ENCODE measurements at places on chromosomes 2 and 18. TPM values are rescaled to one million over a fixed set of nuclear protein-coding genes. Genes with fewer than 3 reads are reported as not detected.

GRCh38 chr18:33232318-33232626, 208.2 kb downstream of the CCDC178 start:
- DNase-seq: no peak

DNA sequence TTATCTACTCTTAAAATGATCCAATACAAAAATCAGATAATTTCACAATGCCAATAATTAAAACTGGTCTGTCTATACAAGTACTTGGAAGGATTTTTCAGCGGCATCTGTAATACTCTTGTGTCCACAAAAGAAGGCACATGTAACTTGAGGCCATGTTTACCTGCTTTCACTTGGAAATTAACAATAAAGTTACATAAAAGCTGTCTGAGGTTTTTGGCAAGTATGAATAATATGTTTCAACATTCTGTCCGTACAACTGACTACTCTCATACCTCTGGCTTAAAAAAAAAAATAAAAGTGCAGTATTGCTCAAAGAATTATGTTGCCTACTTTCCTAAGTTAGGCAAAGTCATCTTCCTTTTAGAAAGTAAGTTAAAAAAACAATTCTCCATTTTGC, 253.6 kb downstream of the NBAS start:
- DNase-seq: no peak

DNA sequence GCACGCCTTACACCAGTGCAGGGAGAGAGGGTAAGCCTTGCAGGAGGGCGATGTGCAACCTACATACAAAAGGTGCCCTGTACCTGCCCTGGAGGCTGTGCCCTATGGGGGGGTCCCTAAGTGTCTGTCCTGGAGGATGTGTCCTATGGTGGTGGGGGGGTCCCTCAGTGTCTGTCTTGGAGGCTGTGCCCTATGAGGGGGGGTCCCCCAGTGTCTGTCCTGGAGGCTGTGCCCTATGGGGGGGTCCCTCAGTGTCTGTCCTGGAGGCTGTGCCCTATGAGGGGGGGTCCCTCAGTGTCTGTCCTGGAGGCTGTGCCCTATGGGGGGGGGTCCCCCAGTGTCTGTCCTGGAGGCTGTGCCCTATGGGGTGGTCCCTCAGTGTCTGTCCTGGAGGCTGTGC, 216.6 kb downstream of the HDAC4 start:
- DNase-seq: no peak

DNA sequence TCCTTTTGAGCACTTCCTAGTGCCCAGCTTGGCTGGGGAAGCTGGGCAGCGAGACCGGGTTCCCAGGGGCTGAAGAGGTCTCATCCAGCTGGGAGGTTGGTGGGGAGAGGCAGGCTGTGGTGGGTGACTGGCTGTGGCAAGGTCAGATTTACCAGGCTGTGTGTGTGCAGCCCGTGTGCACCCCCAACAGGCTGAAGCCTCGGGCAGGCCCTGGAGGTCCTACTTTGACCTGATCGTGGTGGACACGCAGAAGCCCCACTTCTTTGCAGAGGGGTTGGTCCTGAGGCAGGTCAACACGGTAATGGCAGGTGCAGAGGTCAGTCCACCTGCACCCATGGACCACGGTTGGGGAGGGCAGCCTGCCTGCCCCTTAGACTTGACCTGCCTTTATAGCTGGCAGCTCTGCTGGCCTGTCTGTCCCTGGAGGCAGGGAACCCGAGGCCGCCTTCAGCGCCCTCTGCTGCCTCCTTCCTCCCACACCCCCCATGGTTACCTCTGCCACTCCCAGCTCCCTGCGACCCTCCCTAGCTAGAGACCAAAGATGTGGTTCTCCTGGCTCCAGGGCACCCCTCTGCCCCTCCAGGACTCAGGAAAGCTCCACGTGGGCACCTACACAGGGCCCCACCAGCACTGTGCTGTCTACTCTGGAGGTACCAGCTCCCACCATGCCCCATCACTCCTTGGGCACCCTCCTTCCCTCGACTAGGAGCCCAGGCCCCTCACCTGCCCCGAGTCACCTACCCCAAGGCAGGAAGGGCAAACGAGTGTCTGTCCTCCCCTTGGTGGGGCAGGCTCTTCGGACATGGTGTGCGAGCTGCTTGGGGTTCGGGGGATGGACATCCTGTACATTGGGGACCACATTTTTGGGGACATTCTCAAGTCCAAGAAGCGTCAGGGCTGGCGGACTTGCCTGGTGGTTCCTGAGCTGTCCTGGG, 4.0 kb downstream of the NT5DC4 start:
- DNase-seq: peak; percentile 41

DNA sequence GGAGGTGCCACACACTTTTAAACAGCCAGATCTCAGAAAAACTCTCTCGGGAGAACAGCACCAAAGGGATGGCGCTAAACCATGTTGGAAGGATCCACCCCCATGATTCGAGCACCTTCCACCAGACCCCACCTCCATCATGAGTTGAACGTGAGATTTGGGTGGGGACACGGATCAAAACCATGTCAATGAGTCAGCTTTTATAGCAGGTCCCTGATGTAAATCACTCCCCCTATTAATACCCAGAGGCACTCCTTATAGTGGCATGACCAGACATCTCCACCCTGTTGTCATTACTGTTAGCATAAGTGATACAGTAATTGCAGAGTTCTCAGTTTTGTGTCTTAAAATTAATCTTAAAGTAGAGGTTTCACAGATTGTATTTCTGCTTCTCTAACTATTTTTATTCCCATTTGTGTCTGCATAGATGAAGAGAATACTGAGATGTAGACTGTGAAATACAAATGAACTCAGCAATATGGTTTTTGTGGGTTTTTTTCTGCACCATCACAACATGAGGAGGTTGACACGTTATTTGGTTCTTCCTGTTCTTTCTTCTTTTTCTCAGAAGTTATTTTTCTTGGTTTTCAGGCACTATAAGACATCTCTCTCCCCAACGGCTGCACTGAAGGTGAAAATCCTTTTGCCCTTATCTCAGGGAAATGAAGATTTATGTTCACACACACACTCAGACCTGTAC, 218.2 kb downstream of the ARL4C start:
- DNase-seq: no peak

GRCh38 chr2:222730366-222730999, 59.0 kb downstream of the MOGAT1 start:
- DNase-seq: no peak

GRCh38 chr18:28256166-28256565, 79.2 kb upstream of the CDH2 start:
- no peak for DNase-seq

- DNase-seq: peak; percentile 51
These were observed 1.4 kb downstream of the RBKS start for GRCh38 chr2:27888790-27889189.

DNA sequence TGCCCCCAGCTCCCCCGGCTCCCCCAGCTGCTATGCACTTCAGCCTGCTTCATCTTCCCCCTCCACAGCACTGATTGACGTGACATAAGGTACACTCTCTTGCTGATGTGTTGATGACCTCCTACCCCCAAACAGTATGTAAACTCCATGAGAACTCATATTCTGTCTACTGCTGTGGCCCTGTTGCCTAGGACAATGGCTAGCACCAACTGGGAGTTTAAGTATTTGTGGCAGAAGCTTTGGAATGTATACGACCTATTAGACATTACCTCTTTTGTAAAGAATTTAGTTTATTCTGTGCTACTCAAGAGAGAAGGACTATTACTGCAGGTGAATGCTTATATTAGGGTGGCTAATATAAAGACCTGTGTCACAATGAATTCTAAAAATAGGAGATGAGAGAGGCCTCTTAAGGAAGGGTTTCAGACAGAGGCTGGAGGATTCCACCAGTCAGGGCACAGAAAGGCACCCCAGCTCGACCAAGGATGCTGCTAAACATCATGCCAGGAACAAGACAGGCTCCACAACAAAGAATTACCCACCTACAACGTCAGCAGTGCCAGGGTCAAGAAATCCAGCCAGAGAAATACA, 60.6 kb downstream of the CABYR start:
- DNase-seq: no peak

DNA sequence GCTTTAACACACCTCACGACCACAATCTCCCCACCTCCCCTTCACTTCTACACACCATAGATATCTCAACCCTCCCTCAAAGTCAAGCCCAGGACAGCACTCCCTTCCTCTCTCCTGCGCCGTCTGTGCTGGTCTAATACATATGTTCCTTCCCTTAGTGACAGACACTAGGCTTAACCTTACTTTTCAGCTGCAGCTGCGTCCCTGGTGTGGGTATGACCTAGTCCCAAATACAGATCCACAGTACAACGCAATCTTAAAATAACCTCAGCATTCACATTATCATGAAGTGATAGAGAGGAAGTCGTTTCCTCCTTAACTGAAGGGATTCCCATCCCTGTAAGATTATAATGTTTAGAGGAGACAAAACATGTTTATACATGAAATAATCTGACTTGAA, 192.7 kb upstream of the TANK start:
- no peak for DNase-seq

DNA sequence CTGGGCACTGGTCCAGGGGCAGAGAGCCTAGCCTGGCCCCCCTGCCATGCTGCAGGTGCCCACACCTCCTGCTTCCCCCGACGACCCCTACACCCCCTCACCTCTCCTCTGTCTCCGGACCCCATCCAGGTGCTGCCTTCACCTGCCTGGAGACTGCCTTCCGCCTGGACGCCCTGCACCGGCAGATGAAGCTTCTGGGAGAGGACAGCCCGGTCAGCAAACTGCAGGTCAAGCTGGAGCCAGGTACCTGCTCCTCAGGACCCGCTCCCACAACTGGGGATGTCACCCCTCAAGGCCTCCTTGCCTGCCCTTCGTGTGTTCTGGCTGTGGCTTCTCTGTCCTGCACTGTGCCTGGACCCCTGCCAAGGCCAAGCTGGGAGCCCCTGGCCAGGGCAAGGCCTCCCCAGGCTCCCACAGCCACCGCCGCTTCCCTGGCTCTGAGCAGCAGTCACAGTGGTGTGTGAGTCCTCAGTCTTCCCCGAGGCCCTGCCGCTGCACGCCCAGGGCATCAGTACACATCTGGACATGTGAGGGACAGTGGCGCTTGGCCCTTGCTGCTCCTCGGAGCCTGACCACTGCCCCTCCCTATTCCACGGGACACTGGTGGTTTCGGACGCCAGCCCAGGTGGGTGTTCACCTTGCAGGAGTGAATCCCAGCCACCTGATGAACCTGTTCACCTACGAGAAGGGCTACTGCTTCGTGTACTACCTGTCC, 6.3 kb downstream of the RNPEPL1 start:
- no peak for DNase-seq

GRCh38 chr18:43606795-43607194, 329.5 kb upstream of the SYT4 start:
- DNase-seq: no peak

GRCh38 chr18:48866028-48866733, 84.6 kb downstream of the SMAD7 start:
- DNase-seq: no peak

DNA sequence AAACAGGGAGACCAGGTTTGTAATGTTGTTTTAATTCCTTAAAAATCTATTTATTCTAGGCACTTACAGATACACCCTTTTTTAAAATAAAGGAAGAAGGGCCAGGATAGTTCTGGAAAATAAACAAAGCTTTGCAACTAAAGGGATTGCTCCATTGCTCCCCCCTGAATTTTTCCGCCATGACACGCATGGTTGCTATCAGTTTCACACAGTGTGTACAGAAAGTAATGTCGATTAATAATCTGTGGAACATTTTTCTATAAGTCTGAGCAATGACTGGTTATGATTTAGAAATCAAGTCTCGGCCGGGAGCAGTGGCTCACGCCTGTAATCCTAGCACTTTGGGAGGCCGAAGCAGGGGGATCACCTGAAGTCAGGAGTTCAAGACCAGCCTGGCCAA, 90.8 kb downstream of the GAREM1 start:
- DNase-seq: no peak

DNA sequence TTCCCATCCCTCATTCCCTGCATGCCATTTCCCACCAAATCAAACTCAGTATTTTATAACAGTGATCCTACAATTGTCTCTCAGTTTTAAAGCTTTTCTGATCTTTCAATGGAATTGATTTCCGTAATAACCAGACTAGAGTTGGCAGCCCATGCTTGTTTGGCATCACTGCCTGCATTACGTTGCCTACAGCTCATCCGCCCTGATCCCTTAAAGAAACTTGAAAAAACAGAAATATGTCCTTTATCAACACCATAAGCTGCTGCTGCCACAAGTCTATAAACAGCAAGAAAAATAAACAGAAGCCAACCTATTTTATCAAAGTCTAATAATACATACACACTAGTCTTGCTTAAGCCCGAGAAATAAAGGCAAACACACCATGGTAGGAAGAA, 331.0 kb downstream of the METTL4 start:
- no peak for DNase-seq

DNA sequence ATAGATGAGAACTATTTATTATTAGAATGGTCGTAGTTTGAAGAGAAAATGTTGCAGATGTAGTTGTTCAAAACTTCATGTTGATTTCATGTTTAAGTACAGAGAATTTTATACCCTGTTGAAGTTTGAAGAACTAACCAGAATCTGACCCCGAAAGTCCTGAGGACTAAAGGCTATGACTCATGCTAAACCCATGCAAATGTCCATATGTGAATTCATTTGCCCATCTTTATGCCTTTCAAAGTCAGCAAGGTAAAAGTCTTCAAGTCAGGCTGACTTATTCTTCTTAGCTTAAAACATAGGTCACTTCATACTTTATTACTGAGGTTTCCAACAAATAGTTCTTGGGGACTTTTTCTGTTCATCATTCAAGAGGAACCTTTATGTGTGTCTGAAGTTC, 185.5 kb downstream of the CCDC85A start:
- DNase-seq: no peak

DNA sequence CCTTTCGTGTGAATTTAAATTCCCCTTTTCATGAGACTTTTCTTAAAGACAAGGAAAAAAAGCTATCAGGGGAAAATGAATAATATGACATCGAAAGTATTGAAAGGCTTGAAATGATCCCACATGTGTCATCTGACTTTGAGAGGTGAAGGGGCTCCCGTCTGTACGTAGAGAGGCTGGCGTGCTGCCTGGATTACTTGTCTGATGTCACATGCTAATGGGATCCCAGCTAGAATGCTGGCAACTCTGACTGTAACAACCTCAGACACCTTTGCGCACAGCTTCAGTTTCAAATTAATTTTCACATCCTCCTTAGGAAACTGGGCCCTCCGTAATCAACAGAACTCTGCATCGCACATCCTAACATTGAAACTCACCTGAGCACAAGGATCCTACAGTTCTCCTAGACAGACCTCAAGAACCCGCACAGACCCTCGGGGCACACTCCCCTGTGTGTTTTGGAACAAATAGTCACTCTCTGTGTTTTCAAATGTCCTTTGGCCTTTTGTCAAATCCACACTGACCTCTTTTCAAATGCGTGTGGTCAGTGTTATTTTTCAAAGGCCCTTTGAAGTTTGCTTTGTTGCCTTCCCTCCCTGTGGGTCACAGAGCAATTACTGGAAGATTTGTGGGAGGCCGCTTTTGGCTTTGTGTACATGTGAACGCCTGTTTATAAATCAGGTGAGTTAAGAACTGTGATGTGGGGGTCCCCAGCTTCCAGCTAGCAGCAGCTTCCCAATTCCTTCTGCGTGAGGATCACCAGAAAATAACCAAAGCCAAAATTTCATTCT, 65.9 kb downstream of the IL1R2 start:
- no peak for DNase-seq

Gene ASB18
- not detected for total RNA-seq

Gene XIRP2
- total RNA-seq: not detected

Gene DSG2
- 40.9 TPM for total RNA-seq

Gene TLX2
- total RNA-seq: not detected

Gene C1GALT1C1L
- total RNA-seq: 3.0 TPM

Gene SLC16A14
- total RNA-seq: 5.5 TPM

Gene VRK2
- 46.4 TPM for total RNA-seq

Gene SMYD5
- total RNA-seq: 57.7 TPM

Gene SMC6
- total RNA-seq: 5.9 TPM
